ENCODE measurements at places on chromosomes 1 and 21.
A peak's percentile ranks its signal among the peaks of the same experiment; 100 is the strongest.

GRCh38 chr1:109589177-109589576, 30.2 kb downstream of the GNAT2 start:
- no peak for DNase-seq

DNA sequence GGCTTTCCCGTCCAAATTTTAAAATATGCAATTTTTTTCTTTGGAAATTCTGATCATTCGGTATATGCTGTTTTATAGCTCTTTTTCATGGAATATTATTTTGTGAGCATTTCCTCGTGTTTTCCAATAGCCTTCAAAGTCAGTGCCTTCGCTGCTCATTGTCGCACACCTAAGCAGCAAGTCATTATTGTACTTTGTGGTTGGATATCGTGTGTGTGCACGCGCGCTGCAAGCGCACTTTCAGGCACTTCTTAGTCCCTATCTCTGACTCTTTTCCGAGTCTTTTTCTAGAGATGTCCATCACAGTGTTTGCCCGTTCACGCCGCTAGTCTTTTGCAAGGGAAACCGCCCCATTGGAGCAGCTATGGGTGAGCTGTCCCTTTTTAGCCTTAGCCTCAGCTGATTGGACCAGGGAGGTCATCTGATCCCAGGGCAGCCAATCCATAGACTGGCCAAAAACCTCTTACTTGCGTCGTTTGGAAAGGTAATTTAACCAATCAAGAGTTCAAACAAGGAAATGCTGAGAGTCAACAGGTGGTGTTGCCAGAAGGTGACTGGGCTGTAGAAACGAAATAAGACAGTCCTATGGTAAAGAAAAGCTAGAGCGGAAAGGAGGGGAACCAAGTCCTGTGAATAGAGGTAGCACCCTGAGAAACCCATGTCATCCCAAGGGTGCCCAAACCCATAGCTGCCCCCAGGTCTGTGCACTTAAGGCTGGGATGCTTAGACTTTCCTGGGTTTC, 710 bp upstream of the HYI start:
- peak; percentile 65 for DNase-seq

DNA sequence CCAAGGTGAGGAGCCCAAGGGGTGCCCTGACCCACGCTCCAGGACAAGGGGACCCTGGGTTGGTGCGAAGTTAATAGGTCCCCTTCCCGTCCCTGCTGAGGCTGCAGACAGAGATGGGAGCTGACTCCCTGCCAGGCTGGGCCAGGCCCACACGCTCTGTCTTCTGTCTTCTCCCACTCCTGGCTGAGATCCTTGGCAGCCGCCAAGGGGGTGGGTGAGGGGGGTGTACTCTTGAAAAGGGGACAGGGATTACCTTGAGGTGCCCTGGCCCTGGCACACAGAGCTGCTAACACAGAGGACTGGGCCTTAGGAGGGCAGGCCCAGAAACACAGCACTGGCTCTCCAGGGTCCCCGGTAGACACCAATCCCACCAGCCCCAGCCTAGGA, 11.0 kb upstream of the CTRC start:
- no peak for DNase-seq

GRCh38 chr1:242225767-242226573, 227.1 kb upstream of the MAP1LC3C start:
- no peak for DNase-seq

DNA sequence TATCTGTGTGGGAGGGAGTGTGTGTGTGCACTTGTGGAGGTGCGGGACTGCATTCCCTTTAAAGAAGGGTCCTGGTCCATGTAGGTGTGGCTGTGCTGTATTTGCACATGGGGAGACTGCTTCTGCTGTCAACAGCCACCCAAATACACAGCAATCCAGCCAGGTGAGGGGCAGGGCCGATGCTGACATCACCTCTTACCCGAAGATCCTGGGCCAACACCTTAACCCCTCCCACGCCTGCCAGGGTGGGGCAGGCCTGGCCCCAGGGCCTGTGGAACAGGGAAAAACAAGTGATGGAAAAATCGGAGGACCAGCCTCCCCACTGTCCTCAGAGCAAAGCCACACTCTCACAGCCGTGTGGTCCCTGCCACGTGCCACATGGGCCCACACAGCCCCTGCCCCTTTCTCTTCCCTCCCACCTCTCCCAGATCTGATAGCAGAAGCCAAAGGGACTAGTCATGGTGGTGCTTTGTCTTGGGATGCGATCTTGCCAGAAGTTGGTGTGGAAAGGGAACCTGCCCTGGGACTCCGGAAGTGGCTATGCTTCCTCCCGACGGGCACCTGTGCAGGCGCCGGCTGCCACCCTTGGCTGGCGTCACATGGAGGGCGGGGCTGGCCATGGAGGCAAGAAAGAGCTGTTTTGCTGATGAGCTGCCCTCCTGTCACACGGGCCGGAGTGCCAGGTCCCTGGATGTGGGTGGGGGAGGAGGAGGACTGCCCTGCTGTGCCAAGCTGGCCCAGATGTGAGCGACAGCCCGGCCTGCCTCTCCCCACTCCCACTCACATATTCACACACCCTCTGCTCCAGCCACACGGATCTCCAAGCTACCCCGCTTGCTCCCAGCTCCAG, 7.8 kb upstream of the CASZ1 start:
- DNase-seq: no peak

- no peak for DNase-seq
Measured at GRCh38 chr1:6580593-6581409, 1.0 kb downstream of the ZBTB48 start.

- no peak for DNase-seq
Measured at GRCh38 chr1:209364716-209365115, 218.8 kb upstream of the CAMK1G start.

DNA sequence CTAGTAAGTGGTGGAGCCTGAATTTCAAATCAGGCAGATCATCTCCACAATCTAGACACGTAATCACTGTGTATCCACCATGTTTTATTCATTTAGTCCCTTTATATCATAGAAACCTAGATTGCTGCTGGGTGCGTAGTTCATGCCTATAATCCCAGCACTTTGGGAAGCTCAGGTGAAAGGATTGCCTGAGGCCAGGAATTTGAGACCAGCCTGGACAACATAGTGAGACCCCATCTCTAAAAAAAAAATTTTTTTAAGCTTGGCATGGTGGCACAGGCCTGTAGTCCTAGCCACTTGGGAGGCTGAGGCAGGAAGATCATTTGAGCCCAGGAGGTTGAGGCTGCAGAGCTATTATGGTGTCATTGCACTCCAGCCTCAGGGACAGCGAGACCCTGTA, 10.1 kb downstream of the MED18 start:
- DNase-seq: no peak

- no peak for DNase-seq
Measured at GRCh38 chr1:175521249-175522040, 221.9 kb downstream of the TNR start.

- peak; percentile 58 for DNase-seq
Measured at GRCh38 chr1:98991127-98992012, 13.3 kb downstream of the PLPPR5 start.

DNA sequence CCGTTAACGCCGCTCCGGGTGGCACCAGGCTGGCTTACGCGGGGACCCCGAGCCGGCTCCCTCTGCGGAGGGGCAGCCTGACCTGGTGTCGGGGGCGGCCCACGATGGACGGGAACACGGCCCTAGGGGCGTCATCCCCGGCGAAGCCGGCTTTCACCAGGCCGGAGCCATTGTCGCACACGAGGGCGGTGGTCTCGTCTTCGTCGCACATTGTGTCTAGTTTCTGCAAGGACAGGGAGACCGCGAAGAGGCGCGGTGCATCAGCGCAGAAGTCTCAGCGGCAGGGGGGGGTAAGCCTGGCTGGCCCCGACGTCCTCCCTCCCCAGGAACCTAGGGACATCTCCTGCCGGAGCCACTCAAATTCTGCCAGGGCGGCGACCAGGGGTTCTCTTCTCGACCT, 989 bp downstream of the ACTA1 start:
- no peak for DNase-seq

- no peak for DNase-seq
Measured at GRCh38 chr1:175494950-175495349, 248.4 kb downstream of the TNR start.

DNA sequence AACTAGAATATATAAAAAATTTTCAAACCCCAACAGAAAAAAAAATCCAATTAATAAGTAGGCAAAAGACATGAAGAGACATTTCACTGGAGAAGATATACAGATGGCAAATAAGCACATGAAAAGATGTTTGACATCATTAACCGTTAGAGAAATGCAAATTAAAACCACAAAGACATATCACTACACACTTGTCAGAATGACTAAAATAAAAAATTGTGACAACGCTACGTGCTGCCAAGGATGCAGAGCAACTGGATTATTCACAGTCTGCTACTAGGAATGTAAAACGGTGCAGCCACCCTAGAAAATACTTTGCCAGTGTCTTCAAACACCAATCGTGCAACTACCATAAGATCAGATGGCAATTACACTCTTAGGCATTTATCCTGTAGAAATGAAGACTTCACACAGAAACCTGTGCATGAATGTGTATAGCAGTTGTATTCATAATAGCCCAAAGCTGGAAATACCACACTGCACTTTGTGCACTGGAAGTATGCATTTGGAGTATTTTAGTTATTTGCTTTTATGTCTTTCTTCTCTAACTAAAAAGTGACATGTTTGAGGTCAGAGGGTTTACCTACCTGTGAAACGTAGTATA, 75.3 kb upstream of the PALMD start:
- DNase-seq: no peak
